ENCODE measurements at places on chromosomes 5 and 9. TPM values are rescaled to one million over a fixed set of nuclear protein-coding genes. Genes with fewer than 3 reads are reported as not detected.

GRCh38 chr9:126635661-126636439 lies 22.1 kb downstream of the LMX1B start:
- no peak overlapping the region for H3K4me3 ChIP-seq
- H3K27me3 ChIP-seq = no peaks in the 10 kb centered on the region
- no peaks in the 10 kb centered on the region for H3K4me1 ChIP-seq
- no peaks in the 10 kb centered on the region for H3K36me3 ChIP-seq
- H3K27ac ChIP-seq = no peak overlapping the region
- DNase-seq = no peak

DNA sequence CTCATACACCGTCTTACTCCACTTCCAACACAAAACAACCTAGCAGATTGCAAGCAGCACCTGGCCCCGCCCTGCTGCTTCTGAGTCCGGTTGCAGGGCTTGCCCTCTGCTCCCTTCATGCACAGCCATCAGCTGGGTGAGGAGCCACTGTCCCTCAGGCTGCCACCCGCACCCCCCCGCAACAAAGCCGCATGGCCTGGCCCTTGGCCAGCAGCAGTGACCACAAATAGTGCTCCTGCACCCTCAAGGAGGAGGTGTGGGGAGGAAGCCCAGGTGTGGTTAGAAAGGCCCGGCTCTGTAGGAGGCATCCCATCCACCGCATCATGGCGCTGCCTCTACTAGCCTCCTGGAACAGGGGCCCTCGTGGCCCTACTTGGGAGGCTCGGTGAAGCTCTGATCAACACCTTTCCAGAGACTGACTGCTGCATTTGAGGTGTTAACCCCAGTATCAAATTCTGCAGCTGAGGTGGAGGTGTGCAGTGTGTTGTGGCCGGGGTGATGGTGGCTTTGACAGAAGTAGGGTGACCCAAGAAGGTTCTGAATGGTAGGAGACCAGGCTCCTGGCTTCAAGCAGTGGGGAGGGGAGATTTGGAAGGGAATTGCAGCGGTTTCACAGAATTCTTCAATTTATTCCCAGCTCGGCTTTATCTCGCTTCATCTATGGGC lies 52.7 kb downstream of the WNK2 start:
- H3K4me3 ChIP-seq = no peak overlapping the region
- H3K4me1 ChIP-seq = no peaks in the 10 kb centered on the region
- no peak for DNase-seq
- no peak overlapping the region for H3K27ac ChIP-seq

- H3K36me3 ChIP-seq = no peaks in the 10 kb centered on the region
- H3K27ac ChIP-seq = no peak overlapping the region
- H3K4me1 ChIP-seq = no peaks in the 10 kb centered on the region
These were observed 487.9 kb upstream of the DAP start for GRCh38 chr5:11248966-11249365.

DNA sequence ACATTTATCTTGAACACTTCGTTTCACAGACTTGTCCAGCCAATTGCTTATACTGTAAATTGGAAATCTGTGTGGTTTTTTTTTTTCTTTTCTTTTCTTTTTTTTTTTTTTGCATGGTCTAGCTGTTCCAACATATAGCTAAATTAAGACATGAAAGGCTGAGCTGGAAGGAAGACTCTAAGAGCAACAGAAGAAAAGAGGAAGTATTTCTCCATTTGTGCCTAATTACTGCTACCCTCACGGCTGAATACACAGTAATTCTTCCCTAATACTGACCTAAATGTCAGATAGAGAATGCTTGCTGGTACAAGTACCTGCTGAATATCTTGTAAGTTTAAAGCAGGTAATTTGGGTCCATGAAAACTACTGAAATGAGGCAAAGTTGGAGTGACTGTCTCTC lies 11.0 kb upstream of the HAPLN1 start:
- no peak overlapping the region for H3K27ac ChIP-seq
- H3K4me3 ChIP-seq = no peak overlapping the region
- H3K4me1 ChIP-seq = no peaks in the 10 kb centered on the region
- H3K36me3 ChIP-seq = no peaks in the 10 kb centered on the region
- H3K27me3 ChIP-seq = no peaks in the 10 kb centered on the region

DNA sequence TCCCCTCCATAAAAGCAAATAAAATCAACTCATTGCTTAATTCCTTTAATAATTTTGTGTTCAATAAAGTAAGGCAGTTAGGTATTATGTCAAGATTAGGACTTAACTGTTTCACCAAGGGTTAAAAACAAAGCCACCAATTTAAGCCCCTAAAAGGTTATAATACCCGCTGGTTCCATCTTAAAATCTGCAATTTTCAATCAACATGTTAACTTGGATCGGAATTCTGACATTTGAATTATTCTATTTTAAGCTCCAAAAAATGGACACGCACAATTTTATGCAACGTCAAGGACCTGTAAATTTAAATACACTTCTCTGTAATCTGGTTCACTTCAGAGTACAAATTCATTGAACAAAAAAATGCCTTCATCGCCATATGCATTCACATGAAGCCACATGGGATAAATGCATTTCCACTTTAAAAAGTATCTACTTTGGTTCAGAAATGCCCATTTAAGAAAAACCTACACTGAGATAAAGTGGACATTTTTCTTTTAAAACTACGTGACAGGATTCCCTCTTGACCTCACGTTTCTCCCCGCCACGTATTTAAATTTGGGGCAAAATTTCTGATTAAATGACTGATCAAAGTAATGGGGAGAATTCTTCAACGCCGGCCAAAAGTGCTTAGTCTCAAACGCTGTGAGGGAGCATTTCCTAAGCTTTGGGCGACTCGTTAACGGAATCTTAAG lies 721 bp downstream of the GIN1 start:
- no peaks in the 10 kb centered on the region for H3K27me3 ChIP-seq
- peaks cover 19% of the 10 kb centered on the region for H3K4me1 ChIP-seq
- H3K4me3 ChIP-seq = peak overlapping the region; percentile 98
- peaks cover 8% of the 10 kb centered on the region for H3K36me3 ChIP-seq
- peak; percentile 22 for DNase-seq

DNA sequence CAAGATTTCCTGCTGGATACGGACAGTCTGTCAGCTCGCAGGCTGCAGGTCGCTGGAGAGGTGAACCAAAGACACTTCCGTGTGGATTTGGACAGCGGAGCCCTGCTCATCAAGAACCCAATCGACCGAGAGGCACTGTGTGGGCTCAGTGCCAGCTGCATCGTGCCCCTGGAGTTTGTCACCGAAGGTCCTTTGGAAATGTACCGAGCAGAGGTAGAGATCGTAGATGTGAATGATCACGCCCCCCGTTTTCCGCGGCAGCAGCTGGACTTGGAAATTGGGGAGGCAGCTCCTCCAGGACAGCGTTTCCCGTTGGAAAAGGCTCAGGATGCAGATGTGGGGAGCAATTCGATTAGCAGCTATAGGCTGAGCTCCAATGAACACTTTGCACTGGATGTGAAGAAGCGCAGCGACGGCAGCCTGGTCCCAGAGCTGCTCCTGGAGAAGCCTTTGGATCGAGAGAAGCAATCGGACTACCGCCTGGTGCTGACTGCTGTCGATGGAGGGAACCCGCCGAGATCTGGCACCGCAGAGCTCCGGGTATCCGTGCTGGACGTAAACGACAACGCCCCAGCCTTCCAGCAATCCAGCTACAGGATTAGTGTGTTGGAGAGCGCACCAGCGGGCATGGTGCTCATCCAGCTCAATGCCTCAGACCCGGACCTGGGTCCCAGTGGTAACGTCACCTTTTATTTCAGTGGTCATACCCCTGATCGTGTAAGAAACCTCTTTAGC lies 658 bp downstream of the PCDHGC4 start:
- H3K27me3 ChIP-seq = no peaks in the 10 kb centered on the region
- DNase-seq = no peak
- H3K36me3 ChIP-seq = no peaks in the 10 kb centered on the region

- no peak for DNase-seq
- H3K27me3 ChIP-seq = no peaks in the 10 kb centered on the region
- H3K36me3 ChIP-seq = peaks cover 4% of the 10 kb centered on the region
- H3K4me3 ChIP-seq = no peak overlapping the region
- H3K27ac ChIP-seq = no peak overlapping the region
- peaks cover 3% of the 10 kb centered on the region for H3K4me1 ChIP-seq
These were observed 38.9 kb downstream of the MTMR12 start for GRCh38 chr5:32273821-32274220.

DNA sequence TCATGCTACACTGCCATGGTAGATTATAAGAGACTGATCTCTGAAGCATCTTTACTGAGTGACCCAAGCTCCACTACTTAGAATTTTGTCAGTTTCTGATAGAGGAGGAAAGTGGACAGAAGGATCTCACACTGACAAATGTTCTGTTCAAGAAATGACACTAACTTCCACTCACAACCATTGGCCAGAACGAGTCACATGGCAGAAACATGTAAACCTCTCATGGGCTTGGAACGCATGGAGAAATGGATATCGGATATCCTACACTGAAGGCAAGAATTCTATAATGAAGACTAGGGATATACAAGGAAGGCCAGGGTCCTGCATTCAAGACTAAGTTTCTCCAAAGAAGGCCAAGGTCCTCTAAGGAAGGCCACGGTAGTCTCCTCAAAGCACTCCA lies 31.1 kb downstream of the EGFLAM start:
- peaks cover 13% of the 10 kb centered on the region for H3K27me3 ChIP-seq
- H3K4me1 ChIP-seq = no peaks in the 10 kb centered on the region
- no peak for DNase-seq
- H3K4me3 ChIP-seq = no peak overlapping the region

- no peaks in the 10 kb centered on the region for H3K4me1 ChIP-seq
- no peaks in the 10 kb centered on the region for H3K27me3 ChIP-seq
- no peak overlapping the region for H3K27ac ChIP-seq
- H3K36me3 ChIP-seq = no peaks in the 10 kb centered on the region
- DNase-seq = no peak
These were observed 162.7 kb upstream of the SGCD start for GRCh38 chr5:156164306-156164705.

DNA sequence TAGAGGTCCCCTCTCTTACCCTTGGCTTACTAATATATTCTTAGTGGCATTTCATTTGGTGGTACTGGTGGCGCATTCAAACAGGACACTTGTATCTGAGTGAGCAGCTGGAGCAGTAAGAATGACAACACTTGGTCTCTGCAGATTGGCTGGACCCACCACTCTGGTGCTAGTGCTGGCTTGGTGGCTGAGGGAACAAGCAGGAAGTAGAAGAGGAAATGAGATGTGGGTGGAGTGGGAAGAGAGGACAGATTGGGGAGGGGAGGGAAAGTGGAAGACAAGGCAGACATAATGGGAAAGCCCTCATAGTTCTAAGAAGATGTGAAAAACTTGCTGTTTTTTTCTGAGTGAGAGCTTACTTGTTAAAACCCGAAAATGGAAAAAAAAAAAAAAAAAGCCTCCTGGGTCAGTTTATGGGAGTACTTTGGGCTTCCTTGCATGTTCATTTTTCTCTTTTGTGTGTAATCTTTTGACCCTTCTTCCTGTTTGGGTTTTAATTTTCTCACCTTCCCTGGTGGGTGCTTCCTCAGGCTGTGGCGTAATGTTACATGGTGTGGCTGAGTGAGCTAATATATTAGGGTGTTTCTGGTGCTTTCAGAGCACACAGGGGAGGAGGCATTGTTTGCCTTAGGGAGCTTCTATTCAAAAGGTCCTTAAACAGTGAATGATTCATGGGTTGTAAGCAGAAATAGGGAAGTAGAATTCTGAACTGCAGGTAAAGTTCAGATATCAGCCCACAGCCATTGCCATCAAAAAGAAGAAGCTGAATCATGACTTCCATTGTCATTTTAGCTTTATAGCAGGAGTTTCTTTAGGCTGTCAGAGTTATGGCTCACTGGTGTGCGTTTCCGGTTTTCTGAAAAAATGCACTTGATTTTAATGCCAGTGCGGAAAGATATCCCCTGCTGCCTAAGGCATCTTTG lies 52.3 kb downstream of the TLE4 start:
- no peaks in the 10 kb centered on the region for H3K4me1 ChIP-seq
- H3K36me3 ChIP-seq = no peaks in the 10 kb centered on the region
- no peak for DNase-seq
- no peaks in the 10 kb centered on the region for H3K27me3 ChIP-seq

DNA sequence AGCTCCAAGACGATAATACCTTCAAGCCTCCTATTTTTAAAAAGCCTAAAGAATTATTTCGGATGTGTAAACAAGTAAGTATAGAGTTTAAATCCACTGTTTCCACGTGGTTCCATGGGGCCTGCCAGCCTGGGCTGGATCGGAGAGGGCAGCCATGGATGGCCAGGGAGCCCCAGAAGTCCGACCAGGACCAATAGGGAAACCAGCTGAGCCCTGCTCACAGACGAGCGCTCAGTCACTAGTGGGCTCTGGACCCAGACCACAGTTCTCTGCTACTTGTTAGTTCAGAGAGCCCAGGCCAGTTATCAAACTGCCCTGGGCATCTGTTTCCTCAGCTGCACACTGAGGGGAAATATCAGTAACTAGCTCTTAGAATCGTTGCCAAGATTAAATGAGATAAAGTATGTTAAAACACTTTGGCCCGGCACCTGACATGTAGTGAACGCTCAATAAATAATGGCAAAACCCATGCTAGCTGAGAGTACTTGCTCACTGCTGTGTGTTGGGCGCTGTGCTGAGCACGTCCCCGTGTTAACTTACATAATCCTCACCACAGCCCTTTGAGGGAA lies 124.8 kb downstream of the RGS3 start:
- no peak overlapping the region for H3K4me3 ChIP-seq
- DNase-seq = no peak
- no peaks in the 10 kb centered on the region for H3K27me3 ChIP-seq
- H3K4me1 ChIP-seq = peaks cover under 1% of the 10 kb centered on the region
- no peak overlapping the region for H3K27ac ChIP-seq

- no peak overlapping the region for H3K4me3 ChIP-seq
- no peaks in the 10 kb centered on the region for H3K27me3 ChIP-seq
- DNase-seq = peak; percentile 20
- H3K27ac ChIP-seq = no peak overlapping the region
These were observed 202.7 kb downstream of the ATP10B start for GRCh38 chr5:160649304-160649703.

DNA sequence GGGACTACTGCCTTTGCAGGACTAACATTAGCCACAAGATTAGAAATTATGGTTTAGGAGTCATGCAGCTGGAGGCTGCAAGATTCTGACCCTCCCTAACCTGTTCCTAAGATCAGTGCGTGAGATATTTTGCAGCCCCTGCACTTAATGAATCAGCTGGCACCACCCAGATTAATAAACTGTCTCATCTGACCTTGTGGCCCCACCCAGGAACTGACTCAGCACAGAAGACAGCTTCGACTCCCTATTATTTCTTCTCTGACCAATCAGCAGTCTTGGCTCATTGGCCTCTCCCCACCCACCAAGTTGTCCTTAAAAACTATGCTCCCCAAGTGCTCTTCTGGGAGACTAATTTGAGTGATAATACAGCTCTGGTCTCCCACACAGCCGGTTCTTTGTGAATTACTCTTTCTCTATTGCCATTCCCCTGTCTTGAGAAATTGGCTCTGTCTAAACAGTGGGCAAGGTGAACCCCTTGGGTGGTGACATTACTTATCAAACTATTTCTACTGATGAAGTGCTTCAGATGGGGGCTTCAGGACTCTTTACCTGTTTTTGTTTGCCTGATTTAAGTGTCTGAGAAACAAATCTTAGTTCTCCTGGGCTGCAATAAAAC lies 17.0 kb downstream of the CTSL start:
- DNase-seq = no peak
- no peak overlapping the region for H3K4me3 ChIP-seq
- H3K4me1 ChIP-seq = no peaks in the 10 kb centered on the region
- H3K36me3 ChIP-seq = no peaks in the 10 kb centered on the region
- H3K27me3 ChIP-seq = no peaks in the 10 kb centered on the region

The CCL27 gene
- total RNA-seq = 0.95 TPM

The FOXI1 gene
- 0.44 TPM for total RNA-seq

All from Panc1 (cell line).